A375 (cell line): ENCODE measurements at places on chromosomes 2 and 18. TPM values are rescaled to one million over a fixed set of nuclear protein-coding genes. Genes with fewer than 3 reads are reported as not detected.

The C2orf15 gene
- total RNA-seq = 0.13 and 0.41 TPM in 2 replicates

The ALPI gene
- not detected in 2 replicates for total RNA-seq

The COL4A3 gene
- total RNA-seq = not detected in 2 replicates

The LMAN1 gene
- 80.3 and 83.0 TPM in 2 replicates for total RNA-seq

The ALPP gene
- 0.13 and 0.26 TPM in 2 replicates for total RNA-seq

The BMP10 gene
- total RNA-seq = not detected in 2 replicates

The OTOS gene
- total RNA-seq = not detected in 2 replicates
